Right ventricle myocardium inferior (tissue), 1 donor: ENCODE measurements at places on chromosomes 12 and 14. TPM values are rescaled to one million over a fixed set of nuclear protein-coding genes. Genes with fewer than 3 reads are reported as not detected.
A peak's percentile ranks its signal among the peaks of the same experiment; 100 is the strongest.

DNA sequence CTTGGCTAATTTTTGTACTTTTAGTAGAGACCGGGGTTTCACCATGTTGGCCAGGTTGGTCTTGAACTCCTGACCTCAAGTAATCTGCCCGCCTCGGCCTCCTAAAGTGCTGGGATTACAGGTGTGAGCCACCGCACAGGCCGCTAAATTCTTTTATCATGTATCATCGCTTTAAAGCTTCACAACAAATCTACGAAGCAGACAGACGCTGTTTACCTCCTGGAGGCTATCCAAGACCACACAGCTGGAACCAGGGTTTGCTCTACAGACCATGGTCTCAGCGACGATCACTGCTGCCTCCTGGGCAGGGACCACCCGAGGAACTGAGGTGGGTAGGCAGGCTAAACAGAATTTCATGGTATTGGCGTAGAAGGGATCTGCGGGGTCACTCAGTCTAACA is 27.2 kb downstream of the KRT80 start:
- DNase-seq, result peak; percentile 4

DNA sequence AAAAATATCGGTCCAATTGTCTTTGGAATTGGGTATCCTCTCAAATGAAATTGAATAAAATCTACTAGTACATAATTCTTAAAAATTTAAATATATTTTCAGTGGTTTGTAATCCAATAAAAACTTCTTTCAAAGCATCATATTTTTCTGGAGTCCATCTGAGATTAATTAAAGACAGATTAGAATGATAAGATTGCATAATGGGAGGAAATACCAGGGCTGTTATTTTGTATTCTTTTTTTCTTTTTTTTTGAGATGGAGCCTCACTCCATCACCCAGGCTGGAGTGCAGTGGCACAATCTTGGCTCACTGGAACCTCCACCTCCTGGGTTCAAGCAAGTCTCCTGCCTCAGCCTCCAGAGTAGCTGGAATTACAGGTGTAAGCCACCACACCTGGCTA is 103.8 kb downstream of the TMTC3 start:
- DNase-seq, result no peak

- DNase-seq, result no peak
These were observed 15.6 kb downstream of the APPL2 start for GRCh38 chr12:105220150-105220928.

DNA sequence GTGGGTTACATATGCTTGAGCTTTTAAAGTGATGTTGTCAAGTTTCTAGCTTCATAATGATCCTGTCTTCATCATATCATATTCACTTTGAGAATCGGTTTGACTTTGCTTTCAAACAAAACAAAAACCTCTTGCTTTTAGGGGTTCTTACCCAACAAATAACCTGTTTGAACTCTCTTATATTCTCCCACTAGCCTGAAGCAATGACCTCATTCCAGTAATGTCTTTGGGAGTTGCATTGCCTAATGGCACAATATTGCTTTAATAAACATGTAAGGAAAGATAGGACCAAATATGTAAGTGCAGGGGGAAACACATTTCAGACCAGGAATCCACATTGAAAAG is 27.7 kb downstream of the WBP11 start:
- no peak for DNase-seq

- DNase-seq, result no peak
These were observed 111.9 kb downstream of the LGR5 start for GRCh38 chr12:71551529-71551928.

SOX5 gene
- total RNA-seq, result 3.2 TPM

ZBTB39 gene
- 3.3 TPM for total RNA-seq

DNA sequence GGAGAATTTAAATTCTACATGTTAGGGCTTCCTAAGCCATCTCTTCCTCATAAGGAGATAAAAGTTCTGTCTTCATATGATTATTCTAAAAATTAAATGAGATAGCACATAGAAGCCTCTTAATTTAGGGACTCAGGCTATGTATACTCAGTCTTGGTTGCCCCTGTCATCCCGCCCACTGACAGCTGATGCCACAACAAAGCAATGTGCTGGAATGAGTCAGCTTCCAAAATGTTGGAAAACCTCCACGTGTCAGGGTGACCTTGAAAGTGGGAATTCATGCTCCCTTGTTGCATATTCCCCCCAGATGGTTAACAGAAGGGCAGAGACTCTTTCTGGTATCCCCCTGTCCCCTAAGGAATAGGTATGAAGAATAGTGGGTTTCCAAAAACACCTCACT is 238.0 kb upstream of the DDHD1 start:
- no peak for DNase-seq

- no peak for DNase-seq
These were observed 68.5 kb upstream of the PKP2 start for GRCh38 chr12:32964981-32965585.

- no peak for DNase-seq
These were observed 9.2 kb upstream of the PLEKHD1 start for GRCh38 chr14:69475194-69475818.

DNA sequence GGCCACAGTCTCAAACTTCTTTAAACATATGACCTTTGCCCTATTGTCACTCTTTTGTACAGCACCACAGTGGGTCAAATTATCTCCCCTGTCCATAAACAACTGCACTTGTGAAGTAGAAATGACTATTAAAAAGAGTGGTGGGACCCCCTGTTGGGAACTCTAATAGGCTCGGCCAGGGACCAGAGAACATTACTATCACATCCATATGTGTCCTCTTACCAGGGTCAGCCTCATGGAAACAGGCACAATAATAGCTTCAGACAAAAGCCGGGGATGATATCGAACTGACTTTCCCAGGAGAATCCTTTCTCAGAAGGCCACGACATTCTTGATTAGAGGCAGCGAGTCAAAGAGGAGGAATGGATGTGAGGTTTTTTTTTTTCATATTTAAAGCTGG is 96.6 kb downstream of the NKX2-1 start:
- DNase-seq, result no peak

DNA sequence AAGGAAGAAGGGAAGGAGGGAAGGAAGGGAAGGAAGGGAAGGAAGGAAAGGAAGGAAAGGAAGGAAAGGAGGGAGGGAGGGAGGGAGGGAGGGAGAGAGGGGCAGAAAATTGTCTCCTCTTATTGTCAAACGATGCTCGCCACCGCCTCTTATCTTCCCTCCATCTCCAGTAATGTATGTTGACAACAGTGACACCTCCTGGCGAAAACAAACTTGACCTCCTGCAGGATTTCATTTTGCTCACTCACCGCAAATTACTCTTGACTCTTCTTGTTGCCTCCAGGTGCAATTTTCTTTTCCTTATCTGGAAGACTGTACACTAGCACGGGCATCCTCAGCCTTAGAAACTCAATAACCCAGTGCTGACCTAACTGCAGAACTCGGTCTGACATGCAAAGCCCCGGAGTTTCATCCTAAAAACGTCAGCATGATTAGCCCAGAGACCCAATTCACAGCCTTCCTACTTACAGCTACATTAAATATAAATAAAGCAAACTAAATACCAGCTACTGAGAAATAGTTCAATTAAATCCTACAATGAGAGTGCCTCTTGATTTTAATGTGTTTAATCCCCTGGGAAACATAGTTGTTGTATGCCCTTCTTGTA is 512.4 kb upstream of the TMPO start:
- no peak for DNase-seq
